ENCODE measurements at places on chromosomes 5 and 9. TPM values are rescaled to one million over a fixed set of nuclear protein-coding genes. Genes with fewer than 3 reads are reported as not detected.

DNA sequence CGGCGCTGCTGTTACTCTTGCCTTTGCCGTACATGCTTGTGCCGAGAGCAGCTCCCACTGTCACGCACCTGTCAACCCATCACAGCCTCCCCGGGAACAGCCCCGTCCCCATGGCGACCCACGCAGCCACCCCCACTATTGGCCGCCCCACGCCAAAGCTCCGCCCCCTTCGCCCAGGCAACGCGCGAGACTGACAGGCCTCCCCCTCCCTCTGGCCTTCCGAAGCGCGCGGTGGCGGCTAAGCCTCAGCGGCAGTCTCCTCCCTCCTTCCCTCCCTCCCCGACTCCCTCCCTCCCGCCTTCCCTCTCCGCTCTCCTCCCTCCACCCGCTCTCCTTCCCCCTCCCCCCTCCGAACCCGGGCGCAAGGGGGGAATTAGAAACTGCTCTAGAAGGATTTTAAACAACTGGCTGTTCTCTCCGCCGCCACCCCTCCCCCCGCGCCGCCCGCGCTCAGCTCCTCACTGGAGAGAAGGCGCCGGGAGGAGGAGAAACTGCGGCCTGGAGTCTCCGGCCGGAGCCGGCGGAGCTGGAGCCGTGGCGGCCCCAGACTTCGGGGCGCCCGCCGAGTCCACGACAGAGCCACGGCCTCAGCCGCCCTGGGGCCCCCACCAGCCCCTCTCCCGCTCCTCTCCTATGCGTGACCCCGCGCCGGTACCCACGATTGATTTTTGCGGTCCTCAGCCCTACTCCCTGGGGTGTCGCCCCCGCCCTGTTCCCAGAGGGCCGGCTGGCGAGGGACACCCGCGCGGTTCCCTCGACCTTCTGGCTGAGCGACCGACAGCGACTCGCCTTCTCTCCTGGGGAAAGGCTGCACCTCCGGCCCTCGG, at the start of gene SSBP2:
SSBP2 (minus strand) TSS at position 89 of the 827 bp plus-strand sequence; CDS start at position 34, 55 bp downstream.
- peak; percentile 99 for DNase-seq

- no peak for DNase-seq
Measured at GRCh38 chr9:116736399-116737151, 49.5 kb downstream of the TRIM32 start.

DNA sequence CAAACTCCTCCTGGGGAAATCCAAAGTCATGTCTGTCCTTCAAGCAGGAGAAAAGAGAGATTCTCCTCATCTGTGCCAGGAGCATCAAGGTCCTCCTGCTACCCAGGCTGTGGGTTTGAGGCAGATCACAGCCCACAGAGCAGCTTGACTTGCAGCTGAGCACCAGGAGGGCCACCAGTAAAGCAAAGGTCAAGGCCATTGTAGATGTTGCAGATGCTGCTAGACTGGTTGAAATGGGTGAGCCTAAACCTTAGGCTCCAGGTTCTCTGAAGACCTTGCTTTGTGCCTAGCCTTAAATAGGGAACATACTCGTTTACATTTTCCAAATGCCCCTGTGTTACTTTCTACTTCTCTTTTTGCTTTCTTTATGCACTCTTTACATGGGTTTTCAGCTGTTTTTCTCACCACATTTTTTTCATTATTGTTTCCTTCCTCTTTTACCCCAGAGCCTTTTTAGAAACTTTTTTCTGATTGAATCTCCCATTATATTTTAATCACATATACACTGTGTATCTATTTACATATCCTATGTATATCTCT, at the start of gene IFNA2:
IFNA2 (minus strand) TSS at position 268 of the 540 bp plus-strand sequence; CDS start at position 199, 69 bp downstream.
- no peak for DNase-seq

VCAN gene
- 0.14 TPM for total RNA-seq

MOB3B gene
- 1.6 TPM for total RNA-seq

Measured in activated T-cell treated with anti-CD3 and anti-CD28 coated beads, Interleukin-2, amount 50 U/mL, for 72 hours (primary cell).